ENCODE measurements at places on chromosomes 13 and 19. TPM values are rescaled to one million over a fixed set of nuclear protein-coding genes. Genes with fewer than 3 reads are reported as not detected.
A peak's percentile ranks its signal among the peaks of the same experiment; 100 is the strongest.

The SPIB gene
- total RNA-seq, result not detected

The ZNF416 gene
- 6.1 TPM for total RNA-seq

DNA sequence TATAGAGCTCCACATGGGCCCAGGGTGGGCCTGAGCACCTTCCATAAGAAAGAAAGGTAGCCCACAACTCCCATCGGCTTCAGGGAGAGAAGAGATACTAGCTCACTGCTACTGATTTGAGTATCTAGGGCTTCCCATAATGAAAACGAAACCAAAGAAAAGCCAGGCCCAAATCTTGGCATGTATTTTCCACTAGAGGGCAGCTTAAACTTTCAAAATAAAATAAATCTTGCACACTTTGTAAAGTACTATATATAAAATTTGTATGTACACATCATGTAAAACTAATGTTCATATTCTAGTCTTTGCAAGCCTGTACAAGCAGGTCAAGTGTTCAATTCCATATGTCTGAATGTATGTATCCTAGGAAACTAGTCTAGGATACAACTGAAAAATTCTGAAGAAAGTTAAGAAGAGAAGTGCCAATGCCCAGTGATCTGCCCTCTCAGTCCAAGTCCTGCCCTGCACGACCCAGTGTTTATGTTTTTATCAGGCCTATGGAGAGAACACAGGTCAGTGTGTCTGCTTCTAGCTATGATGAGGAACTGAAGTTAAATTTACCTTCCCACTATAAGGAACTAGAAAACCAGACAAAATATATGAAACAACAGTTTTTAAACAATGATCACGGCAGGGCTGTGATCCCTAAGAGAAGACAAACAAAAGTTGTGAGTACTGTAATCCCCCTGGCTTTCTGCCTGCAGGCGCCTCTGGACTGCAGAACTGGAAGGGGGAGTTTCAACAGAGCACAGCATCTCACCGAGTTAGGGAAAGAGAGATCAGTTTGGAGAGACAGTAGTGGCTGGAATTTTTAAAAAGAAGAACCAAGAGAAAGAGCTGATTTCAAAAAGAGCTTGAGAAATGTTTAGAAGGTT lies 475.7 kb downstream of the UQCRFS1 start:
- H3K36me3 ChIP-seq, result no peaks in the 10 kb centered on the region
- no peaks in the 10 kb centered on the region for H3K4me1 ChIP-seq
- H3K4me3 ChIP-seq, result no peak overlapping the region
- no peak overlapping the region for H3K27ac ChIP-seq
- H3K27me3 ChIP-seq, result no peaks in the 10 kb centered on the region

DNA sequence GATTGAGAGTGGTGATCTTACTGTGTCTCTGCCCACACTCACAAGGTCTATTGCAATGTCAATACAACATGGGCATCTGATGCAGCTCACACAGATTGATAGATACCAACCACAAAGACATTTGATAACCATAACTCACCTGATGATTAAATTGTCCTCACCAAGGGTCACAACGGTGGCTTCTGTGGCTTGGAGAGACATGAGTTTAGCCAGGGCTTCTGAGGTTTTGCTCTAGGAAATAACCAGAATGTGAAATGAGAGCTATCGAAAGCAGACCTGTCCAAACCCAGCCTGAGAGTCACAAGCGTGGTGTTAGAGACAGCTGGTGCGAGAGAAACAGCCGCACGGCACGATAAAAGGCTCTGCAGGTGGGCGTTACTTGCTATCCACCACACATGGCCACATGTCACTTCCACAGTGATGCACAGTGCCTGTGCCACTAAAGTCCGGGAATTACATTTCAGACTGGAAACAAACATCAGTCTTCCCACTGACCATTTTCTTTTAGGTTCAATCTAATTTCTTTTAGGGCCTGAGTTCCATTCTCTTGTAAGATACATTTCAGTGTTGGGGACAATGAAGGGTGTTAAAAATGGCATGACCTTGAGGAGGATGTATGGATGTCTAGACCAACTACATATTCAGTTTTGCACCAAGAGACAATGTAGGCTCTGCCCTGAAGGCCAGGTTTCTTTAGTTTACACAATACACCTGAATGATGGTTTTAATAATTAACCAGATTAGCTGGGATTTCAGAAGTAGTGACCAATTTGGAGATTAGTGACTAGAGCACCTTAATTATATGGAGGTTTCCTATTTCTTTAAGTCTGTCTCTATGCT lies 53.7 kb downstream of the ATP7B start:
- H3K36me3 ChIP-seq, result no peaks in the 10 kb centered on the region
- H3K27me3 ChIP-seq, result no peaks in the 10 kb centered on the region
- H3K4me3 ChIP-seq, result no peak overlapping the region

DNA sequence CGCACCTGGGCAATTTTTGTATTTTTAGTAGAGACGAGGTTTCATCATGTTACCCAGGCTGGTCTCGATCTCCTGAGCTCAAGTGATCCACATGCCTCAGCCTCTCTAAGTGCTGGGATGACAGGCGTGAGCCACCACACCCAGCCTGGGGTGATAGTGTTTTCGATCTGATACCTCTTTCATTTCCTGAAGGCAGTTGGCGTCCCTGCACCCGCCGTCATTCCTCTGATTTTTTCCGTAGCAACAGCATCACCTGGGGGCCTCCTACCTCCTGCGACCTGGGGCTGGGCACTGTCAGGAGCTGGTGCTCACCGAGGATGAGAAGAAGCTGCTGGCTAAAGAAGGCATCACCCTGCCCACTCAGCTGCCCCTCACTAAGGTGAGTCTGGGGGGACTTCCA lies 10.8 kb downstream of the CREB3L3 start:
- DNase-seq, result no peak
- no peak overlapping the region for H3K4me3 ChIP-seq
- no peaks in the 10 kb centered on the region for H3K36me3 ChIP-seq
- peaks cover 8% of the 10 kb centered on the region for H3K27me3 ChIP-seq
- no peaks in the 10 kb centered on the region for H3K4me1 ChIP-seq
- H3K27ac ChIP-seq, result no peak overlapping the region

DNA sequence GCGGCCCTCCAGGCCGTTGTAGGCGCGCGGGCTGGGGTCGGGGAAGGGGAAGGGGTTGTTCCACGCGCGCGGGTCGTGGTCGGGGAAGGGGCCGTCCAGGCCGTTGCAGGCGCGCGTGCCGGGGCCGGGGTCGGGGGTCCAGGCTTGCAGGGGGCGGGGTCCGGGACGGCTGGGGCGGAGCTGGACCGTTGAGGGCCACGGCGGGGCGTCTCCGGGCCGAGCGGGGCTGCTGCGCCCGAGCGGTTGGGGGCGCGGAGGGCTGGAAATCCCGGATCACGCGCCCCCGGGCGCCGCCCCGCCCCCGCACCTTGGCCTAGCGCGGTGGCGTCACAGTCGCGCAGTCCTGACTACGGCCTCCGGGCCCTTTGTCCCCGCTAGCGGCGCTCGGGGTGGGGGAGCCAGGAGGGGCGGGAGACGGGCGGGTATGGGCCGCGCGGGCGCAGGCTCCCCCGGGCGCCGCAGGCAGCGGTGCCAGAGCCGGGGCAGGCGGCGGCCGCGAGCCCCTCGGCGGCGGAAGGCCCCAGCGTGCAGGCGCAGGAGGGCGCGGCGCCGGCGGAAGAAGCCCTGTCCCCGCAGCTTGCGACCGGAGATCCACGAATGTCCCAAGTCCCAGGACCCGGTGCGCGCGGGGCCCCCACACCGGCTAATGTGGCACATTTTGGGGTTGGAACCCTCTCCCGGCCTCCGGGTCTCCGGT lies 665 bp downstream of the GPX4 start:
- H3K36me3 ChIP-seq, result peaks cover 38% of the 10 kb centered on the region
- H3K27ac ChIP-seq, result peak overlapping the region; percentile 84
- peak overlapping the region; percentile 85 for H3K4me3 ChIP-seq
- H3K4me1 ChIP-seq, result peaks cover 10% of the 10 kb centered on the region

DNA sequence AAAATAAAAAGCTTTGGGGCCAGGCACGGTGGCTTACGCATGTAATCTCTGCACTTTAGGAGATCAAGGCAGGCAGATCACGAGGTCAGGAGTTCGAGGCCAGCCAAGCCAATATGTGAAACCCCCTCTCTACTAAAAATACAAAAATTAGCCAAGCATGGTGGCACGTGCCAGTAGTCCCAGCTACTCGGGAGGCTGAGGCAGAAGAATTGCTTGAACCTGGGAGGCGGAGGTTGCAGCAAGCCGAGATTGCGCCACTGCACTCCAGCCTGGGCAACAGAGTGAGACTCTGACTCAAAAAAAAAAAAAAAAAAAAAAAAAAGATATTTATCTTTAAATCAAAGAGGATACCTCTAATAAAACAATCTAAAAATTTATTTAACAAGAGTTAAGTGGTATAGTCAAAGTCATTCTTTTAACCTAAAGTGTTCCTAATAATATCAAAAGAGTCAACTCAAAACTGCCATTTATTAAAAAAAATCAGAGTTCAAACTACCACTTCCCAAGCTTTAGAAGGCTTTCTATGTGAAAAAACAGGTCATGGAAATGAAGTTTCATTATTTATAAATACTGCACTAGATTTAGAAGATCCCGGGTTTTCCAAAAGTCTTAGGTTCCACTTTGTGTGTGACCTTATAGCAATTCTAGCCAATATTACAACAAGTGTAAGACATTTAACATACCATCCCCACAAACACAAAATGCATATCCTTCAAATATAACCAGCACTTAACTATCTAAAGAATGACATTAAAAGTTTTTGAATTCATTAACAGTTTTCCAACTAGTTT lies 4.4 kb downstream of the FOXO1 start:
- H3K27me3 ChIP-seq, result peaks cover 33% of the 10 kb centered on the region
- H3K27ac ChIP-seq, result no peak overlapping the region
- no peaks in the 10 kb centered on the region for H3K36me3 ChIP-seq
- no peak overlapping the region for H3K4me3 ChIP-seq
- no peak for DNase-seq

- peaks cover 18% of the 10 kb centered on the region for H3K36me3 ChIP-seq
- no peaks in the 10 kb centered on the region for H3K27me3 ChIP-seq
- DNase-seq, result peak; percentile 53
- H3K4me3 ChIP-seq, result no peak overlapping the region
- H3K4me1 ChIP-seq, result peaks cover 11% of the 10 kb centered on the region
- H3K27ac ChIP-seq, result no peak overlapping the region
These were observed 46.2 kb downstream of the MYO9B start for GRCh38 chr19:17121736-17122293.

- H3K4me1 ChIP-seq, result peaks cover 25% of the 10 kb centered on the region
- H3K27me3 ChIP-seq, result no peaks in the 10 kb centered on the region
- no peak overlapping the region for H3K4me3 ChIP-seq
- DNase-seq, result peak; percentile 90
These were observed 75.0 kb upstream of the GTF3A start for GRCh38 chr13:27349458-27349857.

- no peak overlapping the region for H3K4me3 ChIP-seq
- no peaks in the 10 kb centered on the region for H3K27me3 ChIP-seq
These were observed 45.3 kb downstream of the POLR1D start for GRCh38 chr13:27666951-27667350.
